A549 treated with ZK216348 at 1 μM for 4 hours (cell line): ENCODE measurements at places on chromosomes 1 and 21. TPM values are rescaled to one million over a fixed set of nuclear protein-coding genes. Genes with fewer than 3 reads are reported as not detected.

VANGL1 gene
- 14.1 to 23.0 TPM (median 21.1 TPM) in 5 replicates for total RNA-seq

SUMO3 gene
- total RNA-seq: 47.7 to 70.0 TPM (median 65.5 TPM) in 5 replicates

FOXD3 gene
- total RNA-seq: 0.75 to 1.3 TPM (median 1.1 TPM) in 5 replicates

ANGPTL1 gene
- not detected in 5 replicates for total RNA-seq

BEST4 gene
- total RNA-seq: 0.26 to 0.42 TPM (median 0.38 TPM) in 5 replicates

ATP6V1G3 gene
- not detected in 5 replicates for total RNA-seq

KCNT2 gene
- 0.08 to 0.10 TPM in 2 of 5 replicates, not detected in the others for total RNA-seq

BNIPL gene
- total RNA-seq: 0.07 to 0.27 TPM (median 0.09 TPM) in 3 of 5 replicates, not detected in the others

CRYZ gene
- total RNA-seq: 64.0 to 80.6 TPM (median 65.2 TPM) in 5 replicates

REN gene
- total RNA-seq: not detected in 5 replicates

MX2 gene
- total RNA-seq: not detected in 5 replicates

CELA2A gene
- total RNA-seq: not detected in 5 replicates

GJA9 gene
- total RNA-seq: not detected in 5 replicates

MSH4 gene
- 0.11 TPM in 1 of 5 replicates, not detected in the others for total RNA-seq

KRTAP13-2 gene
- total RNA-seq: not detected in 5 replicates

PHLDA3 gene
- 60.4 to 170 TPM (median 155 TPM) in 5 replicates for total RNA-seq

S100A6 gene
- 3,257 to 3,743 TPM (median 3,382 TPM) in 5 replicates for total RNA-seq

XKR8 gene
- 3.2 to 6.0 TPM (median 5.4 TPM) in 5 replicates for total RNA-seq

PLA2G2D gene
- total RNA-seq: not detected in 5 replicates

AMIGO1 gene
- 1.1 to 1.6 TPM (median 1.1 TPM) in 5 replicates for total RNA-seq

SERPINC1 gene
- total RNA-seq: 0.28 TPM in 1 of 5 replicates, not detected in the others

TMOD4 gene
- total RNA-seq: 0.66 to 0.74 TPM in 2 of 5 replicates, not detected in the others

ILF2 gene
- total RNA-seq: 260 to 318 TPM (median 271 TPM) in 5 replicates
